AG08396 (cell line): ENCODE measurements at places on chromosomes 1 and 21.

- no peak for DNase-seq
Observed at GRCh38 chr1:160066829-160067745, 2.9 kb downstream of the KCNJ10 start.

DNA sequence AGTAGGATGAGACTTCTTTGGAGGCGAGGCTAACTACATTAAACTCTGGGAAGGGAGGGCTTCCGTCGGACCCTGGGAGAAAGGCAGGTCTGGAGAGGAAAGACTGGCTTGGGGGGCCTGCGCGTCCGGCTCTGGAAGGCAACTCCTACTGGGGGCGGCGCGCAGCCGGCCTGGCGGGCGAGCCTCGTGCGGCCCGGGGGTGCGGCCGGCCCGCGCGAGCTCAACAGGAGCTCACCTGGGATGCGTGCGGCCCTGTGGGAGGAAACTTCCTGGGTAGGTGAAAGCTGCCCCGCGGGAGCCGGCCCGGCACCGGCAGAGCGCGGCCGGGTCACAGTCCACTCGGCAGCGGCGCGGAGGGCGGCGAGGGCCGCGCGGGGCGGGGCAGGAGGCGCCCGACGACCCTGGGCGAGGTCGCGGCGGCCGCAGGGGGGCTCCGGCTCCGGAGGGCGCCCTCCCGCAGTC is 449 bp downstream of the EPS15 start:
- peak; percentile 46 for DNase-seq

GRCh38 chr1:81619156-81619555 is 181.6 kb upstream of the ADGRL2 start:
- no peak for DNase-seq

DNA sequence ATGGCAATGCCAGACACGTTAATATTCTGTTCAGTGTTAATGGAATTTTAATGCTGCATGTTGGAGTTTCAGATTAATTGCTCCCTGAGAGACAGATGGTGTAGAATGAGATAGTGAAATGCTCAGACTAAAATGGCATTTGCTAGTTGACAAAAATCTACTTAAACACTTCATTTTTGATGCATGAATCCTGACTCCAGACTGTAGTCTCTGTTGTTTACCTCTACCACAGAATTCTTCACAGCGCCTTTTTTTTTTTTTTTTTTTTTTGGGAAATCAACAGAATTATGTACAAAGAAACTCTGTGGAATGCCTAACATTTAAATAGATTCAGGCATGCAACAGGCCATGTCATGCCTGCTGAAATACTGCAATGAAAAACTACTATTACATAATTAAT is 111.3 kb downstream of the PLPPR5 start:
- no peak for DNase-seq

GRCh38 chr21:29130270-29130969 is at the start of gene MAP3K7CL:
TSS of gene MAP3K7CL (plus strand) at chr21:29130644. CDS start at chr21:29133345, 2,701 bp downstream.
- peak; percentile 92 for DNase-seq

DNA sequence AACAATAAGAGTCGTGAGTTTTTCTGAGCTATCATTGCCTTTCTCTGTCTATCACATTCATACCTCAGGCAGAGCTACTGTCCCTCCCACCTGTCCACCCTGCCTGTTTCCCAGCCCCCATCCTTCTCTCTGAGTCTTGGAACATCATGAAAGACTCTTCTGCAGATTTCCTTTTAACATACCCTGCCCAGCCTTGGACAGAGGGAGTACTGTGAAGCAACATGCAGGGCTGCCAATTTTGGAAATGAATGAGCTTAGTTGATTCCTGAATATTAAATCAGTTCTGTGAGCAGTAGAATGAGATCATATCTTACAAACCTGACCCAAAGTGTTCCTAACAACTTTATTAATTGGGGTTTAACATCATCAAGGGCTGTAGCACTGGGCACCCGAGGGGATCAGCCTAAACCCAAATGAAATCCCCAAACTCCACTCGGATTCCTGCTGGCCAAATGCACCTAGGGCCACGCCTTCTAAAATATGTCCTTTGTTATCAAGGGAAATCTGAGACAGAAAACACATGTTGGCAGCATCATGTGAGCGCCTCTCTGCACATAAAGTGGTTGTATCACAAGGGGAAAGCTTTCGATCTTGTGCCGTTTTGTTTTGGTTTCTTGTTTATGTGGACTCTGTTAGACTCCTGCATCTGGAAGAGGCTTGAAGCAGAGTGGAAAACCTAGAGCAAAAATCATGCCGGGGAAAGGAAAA is 357.6 kb downstream of the KIF26B start:
- DNase-seq: no peak

DNA sequence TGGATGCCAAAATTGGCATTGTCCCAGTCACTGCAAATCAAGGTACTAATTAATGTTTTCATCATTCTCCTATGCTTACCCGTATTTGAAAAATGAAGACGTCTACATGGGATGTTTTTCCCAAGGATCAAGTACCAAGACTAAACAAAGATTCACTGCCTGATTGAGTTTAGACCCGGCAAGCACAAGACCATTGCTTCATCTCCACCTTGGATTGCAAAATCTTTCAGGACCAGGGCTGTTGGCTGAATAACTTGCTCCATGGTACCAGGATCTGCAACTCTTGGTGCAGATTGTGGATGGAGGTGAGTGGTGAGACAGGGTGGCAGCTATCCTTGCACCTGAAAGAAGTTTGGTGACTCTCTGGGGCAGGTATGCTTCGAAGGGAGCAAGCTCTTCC is 122.5 kb upstream of the ETS2 start:
- DNase-seq: peak; percentile 29

DNA sequence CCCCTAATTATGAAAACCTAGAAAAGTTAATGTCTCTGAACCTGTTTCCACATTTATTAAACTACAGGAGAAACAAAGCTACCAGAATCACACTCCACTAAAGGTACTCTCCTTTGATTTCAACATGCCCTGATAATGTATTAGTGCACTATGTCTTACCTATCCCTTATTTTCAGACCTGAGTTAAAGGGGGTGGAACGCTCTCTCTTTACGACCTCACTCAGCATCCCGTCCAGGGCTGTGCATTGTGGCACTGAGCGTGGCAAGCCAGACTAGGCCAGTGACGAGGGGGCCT is 678 bp downstream of the LSM10 start:
- DNase-seq: no peak

DNA sequence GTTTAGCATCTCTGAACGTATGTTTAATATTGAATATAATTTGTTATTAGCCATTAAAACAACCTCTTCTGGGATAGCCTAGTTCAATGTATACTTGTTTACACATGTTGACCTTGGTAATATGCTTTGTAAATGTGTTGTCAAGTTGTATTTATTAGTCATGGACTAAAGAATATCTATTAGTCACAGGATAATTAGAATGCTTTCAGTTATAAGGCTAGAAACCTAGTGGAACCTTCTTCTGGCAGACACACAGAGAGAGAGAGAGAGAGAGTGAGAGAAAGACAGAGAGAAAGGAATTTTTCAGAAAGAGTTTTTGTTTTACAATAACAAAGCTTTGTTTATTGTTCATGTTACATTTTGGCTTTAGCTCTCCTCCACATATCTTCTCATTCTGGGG is 181.1 kb upstream of the APP start:
- no peak for DNase-seq

DNA sequence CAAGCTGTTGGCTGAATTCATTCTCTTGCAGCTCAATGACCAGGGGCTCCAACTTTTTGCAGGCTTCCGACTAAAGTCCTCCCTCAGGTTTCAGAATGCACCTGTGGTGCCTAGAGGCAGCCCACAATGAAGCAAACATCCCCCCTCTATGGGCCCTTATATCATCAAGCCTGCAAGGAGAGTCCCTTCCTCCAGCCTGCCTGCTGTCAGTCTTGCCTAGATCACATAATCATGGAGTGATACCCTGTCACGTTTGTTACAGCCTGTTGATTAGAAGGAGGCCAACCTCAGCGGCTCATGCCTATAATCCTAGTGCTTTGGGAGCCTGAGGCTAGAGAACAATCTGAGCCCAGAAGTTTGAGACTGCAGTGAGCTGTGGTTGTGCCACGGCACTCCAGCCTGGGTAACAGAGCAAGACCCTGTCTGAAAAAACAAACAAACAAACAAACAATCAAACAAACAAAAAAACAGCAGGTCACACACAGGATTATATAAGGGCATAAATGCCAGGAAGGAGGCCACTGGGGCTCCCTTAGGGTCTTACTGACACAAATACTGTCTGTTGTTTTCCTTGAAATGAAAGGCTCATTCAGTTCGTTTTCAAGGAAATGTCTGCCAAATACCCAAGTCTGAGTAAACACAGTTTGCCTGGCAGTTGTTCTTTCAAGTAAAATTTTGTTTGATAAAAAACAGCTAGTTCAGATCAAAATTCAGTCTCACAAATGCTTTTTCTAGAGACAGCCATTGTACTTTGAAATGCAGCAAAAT is 4.7 kb upstream of the SPRR3 start:
- DNase-seq: no peak

- peak; percentile 62 for DNase-seq
Observed at GRCh38 chr1:152906023-152906565, 2.3 kb upstream of the IVL start.

DNA sequence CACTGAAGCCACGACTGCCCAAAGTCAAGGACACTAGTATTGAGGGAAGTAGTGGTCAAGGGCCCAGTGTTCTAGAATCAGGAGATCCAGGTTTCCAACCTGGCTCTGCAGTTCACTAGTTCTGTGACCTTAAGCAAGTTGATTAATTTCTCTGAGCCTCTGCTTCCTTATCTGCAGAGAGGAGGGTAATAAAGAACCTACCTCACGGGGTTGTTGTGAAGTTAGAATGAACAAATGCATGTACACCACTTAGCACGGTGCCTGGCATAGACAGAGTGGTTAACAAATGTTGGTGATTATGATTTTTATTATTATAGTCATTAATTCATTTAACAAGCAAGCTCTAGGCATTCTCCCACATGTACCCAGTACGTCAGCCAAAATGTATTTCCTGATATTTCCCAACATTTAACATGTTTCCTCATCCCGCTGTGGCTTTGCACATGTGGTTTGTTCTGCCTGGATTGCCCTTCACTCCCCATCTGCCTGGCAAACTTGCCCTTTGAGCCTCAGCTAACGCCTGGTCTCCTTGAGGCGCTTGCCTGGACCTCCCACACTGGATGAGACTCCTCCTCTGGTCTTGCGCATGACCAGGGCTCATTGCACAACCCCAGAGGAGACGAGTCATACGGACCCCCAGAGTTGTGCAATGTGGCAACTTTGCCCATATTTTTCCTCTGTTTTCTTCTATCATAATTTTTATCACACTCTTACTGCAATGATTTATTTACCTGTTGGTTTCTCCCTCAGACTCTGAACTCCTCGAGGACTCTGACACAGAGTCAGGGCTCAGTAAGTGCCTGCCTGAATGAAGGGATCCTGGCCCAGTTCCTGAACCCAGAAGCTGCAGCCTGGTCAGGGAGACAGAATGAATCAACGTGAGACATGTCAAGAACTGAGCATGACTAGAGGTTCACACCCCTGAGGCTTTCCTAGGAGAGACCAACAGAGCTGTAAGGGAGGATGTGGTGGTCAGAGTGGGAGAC is 20.7 kb upstream of the MFSD2A start:
- peak; percentile 89 for DNase-seq

- no peak for DNase-seq
Observed at GRCh38 chr21:34802180-34802899, 133.5 kb downstream of the CLIC6 start.

- no peak for DNase-seq
Observed at GRCh38 chr1:152473887-152474537, 36.6 kb upstream of the LCE5A start.

DNA sequence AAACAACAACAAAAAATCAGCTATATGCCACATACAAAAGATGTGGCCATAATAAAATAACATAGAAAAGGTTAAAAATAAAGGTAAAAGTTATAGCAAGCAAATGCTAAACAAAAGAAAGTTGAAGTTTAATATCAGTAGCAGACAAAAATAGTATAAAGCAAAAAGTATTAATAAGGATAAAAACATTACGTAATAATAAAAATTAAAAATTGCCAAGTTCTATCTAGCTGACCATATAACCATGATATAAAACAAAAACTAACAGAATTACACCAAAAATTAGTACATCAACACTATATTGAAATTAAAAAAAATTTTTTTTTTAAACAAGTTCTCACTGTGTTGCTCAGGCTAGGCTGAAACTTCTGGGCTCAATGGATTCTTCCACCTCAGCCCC is 15.5 kb upstream of the SMG7 start:
- DNase-seq: no peak

- DNase-seq: no peak
Observed at GRCh38 chr21:17708522-17709265, 96.0 kb upstream of the BTG3 start.

DNA sequence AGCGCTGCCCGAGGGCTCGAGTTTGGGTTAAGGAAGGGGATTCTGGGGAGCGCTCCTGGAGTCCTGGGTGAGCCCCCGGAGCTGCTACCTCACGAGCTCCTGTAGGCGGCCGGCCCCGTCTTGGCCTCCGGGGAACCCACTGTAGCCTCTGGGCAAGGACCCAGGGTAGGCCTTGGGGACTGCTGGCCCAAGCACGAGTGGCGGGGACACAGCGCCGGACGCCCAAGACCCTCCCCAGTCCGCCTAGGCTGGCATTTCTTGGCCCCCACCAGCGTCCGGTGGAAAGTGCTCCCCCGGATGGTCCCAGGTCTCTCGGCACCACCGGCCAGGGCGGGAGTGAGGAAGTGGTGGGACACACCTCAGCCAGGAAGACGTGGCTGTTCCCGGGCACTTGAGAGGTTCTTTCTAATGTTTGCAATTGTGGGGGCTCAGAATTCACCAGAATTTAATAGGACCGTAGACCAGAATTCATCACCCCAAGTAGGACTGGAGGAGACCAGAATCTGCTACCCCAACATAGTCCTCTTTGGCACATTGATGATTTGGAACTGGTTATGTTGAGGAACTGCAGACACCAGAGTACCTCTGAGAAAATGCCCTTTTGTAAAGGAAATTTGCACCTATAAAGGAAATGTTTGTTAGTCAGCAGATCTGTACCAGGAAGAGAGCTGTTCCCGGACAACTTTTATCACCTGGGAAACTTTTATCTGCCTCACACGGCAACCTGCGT is 622 bp upstream of the TMPRSS2 start:
- DNase-seq: no peak

DNA sequence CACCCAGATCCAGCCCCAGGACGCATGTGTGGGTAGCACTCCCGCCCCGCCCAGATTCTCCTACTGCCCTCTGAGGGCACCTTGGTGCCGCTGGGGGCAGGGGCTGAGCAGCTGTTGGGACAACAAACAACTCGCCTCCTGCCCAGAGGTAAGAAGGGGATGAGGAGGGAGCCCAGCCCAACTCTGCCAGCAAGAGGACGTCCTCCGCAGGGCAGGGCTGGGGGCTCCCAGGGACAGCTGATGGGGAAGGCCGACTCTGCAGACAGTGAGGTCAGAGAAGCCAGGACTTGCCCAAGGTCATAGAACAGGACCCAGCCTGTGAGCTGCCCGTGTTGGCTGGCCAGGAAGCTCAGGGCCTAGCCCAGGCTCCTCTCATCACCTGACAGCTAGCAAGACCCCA is 18.8 kb downstream of the RAP1GAP start:
- no peak for DNase-seq

- no peak for DNase-seq
Observed at GRCh38 chr1:200042119-200042551, 14.6 kb downstream of the NR5A2 start.

DNA sequence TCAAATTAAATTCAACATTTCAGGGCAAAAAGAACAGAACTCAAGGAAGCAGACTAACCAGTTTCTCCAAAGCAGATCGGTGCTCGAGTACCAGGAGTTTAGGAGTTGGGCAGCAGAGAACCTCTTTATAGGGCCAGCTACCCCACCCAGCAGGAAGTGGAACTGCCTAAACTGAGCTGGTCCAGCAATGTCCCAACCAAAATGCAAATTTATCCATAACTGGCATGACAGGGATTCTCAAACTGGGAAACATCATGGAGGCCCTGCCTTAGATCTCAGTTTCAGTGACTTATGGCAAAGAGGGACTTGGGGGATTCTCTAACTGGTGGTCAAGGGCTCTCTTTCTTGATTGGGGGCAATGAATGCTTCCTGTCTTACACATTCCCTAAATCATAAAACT is at the start of gene SPRR2B:
SPRR2B (minus strand) TSS at position 101 of the 400 bp plus-strand sequence. CDS start 772 bp downstream, outside the sequence.
- DNase-seq: no peak
